ENCODE measurements at places on chromosomes 1 and 21.

DNA sequence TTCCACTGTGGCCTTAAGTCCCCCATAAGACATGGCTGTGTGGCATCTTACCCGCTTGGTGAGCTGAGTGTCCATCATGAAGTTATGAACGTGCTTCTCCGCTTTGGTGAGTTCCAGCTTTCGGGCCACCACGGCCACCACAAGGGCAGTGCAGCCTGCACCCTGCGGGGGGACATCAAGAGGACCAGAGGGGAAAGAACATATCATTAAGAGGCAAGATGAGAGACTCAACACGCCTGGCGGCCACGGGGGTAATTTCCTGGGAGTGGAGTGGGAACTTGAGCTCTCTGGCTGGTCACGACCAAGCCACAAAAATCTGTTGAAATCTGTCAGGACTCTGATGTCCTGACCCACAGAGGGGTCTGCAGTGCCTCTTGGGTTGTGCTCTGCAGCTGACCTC is 117.9 kb upstream of the ADAR start:
- DNase-seq = no peak

GRCh38 chr1:175171036-175171913 is 21.3 kb downstream of the KIAA0040 start:
- DNase-seq = no peak

- DNase-seq = no peak
Observed at GRCh38 chr1:108121358-108122143, 78.6 kb downstream of the SLC25A24 start.

DNA sequence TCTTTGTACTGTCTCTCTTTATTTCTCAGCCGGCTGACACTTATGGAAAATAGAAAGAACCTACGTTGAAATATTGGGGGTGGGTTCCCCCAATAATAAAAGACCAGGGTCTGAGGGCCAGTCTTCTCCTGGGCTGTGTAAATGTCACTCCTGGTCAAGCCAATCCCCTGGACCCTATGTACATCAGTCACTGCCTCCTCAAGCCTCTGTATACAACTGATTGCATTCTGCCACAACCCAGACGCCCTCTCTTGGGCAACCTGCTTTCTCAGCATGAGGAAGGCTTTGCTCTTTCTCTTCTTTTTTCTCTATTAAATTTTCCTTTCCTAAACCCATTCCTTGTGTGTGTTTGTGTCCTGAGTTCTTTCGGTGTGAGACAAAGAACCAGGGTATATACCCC is 84.1 kb upstream of the SERBP1 start:
- DNase-seq = no peak

DNA sequence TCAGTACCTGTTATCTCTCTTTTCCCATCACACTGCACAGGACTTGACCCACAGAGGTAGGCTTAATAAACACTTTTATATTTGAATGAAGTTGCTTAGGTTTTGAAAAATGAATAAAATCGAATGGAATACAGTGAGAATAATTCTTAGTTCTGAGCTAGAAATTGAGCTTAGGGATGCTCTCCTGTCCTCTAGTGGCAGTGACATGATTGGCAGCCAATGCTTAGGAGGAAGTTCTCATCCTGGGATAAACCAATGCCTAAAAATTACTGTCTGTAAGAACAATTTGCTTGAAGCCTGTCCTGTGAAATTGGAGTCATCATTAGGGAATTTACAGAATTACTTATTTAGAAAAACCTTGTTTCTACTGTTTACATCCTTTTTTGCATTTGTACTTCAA is 21.3 kb upstream of the CYP4X1 start:
- no peak for DNase-seq

- no peak for DNase-seq
Observed at GRCh38 chr1:181043025-181043888, 9.5 kb downstream of the MR1 start.

- DNase-seq = no peak
Observed at GRCh38 chr1:222523852-222524251, 24.1 kb downstream of the HHIPL2 start.

- DNase-seq = no peak
Observed at GRCh38 chr1:55931081-55931940, 648.1 kb downstream of the PLPP3 start.

GRCh38 chr1:55127827-55128343 is 87.3 kb downstream of the USP24 start:
- DNase-seq = no peak

DNA sequence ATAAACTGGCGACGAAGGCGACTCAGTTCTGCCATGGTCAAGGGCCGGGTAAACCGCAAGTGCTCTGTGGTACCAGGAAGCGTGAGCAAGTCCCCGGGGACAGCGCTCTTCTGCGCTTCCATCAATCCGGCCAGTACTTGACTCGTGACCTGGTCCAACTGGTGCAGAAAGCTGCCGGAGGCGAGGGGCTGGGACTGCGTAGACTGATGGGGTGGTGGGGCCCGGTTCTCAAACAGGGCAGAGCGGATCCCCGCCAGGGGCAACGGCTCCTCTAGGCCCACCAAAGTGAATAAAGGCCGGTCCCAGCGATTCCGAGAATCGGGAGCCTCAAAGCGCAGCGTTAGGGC is 852 bp downstream of the KTI12 start:
- no peak for DNase-seq

GRCh38 chr1:206732508-206732907 is 38.1 kb upstream of the IL19 start:
- no peak for DNase-seq

GRCh38 chr1:24959623-24959975 is 29.5 kb upstream of the RUNX3 start:
- no peak for DNase-seq

GRCh38 chr21:25171438-25171837 is 435.8 kb downstream of the MRPL39 start:
- no peak for DNase-seq

DNA sequence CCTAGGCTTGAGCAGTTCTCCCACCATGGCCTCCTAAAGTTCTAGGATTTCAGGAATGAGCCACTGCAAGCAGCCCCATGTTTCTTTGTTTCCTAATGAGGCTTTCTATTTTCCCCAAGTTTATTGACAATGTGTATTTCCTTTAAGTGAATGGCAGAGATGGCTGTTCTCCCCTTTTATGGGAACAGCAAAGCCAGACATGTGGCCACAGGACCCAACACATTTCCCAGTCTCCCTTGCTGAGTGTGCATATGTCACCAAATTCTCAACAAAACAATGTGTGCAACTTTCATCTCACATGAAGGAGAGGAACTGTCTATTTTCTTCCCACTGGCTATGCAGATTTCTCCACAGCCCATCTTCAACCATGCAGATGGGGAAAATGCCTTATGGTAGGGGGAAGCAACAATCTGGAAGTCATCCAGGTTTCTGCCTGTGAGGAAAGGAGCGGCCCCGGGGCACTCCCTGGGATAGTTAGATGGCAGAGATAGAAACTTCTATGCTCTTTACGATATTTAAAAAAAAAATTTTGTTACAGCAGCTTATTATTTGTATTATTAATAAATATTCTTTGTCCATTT is 28.6 kb upstream of the MAP10 start:
- DNase-seq = no peak

- DNase-seq = no peak
Observed at GRCh38 chr1:240820816-240821215, 208.9 kb upstream of the GREM2 start.

GRCh38 chr1:202225131-202225530 is 31.5 kb downstream of the LGR6 start:
- DNase-seq = no peak

DNA sequence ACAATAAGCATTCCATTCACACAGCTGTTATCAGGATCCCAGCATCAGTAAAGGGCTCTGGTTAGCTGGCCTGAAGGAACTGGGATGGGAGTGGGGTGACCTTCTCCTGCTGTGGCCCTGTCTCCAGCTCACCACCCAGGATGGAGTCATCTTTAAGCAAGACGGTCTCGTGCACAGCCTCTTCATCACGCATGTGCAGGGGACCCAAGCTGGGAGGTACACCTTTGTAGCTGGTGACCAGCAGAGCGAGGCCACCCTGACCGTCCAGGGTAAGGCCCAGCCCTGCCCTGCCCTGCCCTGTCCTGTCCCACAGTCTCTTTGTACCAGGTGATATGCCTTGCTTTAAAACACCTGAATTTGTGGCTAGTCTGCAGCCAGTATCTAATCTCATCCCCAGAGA is 24.3 kb downstream of the IGFN1 start:
- DNase-seq = no peak

DNA sequence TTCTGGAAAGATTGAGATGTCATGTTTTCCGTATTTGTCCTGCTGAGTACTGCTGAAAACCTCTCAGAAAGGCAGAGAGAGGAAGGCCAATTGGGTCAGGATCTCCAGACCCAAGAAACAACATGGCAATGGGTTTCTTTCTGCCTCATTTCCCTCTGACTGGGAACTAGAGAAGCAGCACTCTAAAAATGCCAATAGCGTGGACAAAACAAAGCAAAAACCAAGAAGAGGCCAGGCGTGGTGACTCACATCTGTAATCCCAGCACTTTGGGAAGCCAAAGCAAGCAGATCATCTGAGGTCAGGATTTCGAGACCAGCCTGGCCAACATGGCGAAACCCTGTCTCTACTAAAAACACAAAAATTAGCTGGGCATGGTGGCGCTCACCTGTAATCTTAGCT is 18.3 kb downstream of the TNFRSF9 start:
- DNase-seq = no peak

- no peak for DNase-seq
Observed at GRCh38 chr1:44239961-44240371, 26.7 kb downstream of the DMAP1 start.

DNA sequence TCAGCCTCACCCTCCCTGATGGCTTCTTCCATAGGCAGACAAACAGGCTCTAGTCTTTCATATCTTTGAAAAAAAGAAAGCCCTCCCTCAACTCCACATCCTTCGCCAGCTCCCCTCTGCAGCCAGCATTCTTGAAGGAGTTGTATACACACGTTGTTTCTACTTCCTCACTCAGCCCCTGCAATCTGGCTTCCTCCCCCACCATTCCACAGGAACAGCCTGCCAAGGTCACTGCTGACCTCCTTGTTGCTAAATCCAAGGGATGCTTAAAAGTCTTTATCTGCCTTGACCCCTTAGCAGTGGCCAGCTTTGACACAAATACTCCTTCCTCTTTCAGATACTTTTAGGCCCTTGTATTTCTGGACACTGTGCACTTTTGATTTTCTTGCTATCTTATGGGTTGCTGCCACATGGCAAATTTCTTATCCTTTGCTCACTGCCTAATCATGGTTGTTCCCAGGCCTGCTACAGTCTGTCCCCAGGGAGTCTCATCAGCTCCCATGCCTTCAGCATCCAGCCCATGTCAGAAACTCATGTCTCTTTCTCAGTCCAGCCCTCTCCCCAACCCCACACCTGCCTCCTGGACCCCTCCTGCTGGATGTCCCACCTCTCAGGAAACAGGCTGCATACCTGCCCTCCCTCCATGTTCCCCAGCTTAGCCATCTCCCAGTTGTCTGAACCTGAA is 8.3 kb downstream of the FAM229A start:
- DNase-seq = no peak

GRCh38 chr1:72936151-72936740 is 653.9 kb upstream of the NEGR1 start:
- DNase-seq = no peak

DNA sequence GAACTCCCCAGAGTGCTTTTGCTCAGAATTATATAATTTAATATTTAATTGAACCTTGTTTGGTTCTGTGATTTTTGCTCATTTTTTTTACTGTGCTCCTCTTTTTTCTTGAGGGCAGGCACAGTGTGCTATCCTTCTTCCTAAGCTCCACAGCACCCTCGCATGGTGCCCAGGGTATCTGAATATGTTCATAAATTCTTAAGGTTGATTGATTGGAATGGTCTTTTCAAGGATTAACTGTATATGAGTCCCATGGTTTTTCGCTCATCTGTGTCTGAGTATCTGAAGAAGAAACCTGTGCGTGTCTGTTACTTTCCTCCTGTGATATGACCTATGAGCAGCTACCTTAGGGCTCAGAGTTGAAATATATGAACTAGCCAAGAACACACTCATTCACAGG is 393.7 kb downstream of the HLX start:
- DNase-seq = no peak

DNA sequence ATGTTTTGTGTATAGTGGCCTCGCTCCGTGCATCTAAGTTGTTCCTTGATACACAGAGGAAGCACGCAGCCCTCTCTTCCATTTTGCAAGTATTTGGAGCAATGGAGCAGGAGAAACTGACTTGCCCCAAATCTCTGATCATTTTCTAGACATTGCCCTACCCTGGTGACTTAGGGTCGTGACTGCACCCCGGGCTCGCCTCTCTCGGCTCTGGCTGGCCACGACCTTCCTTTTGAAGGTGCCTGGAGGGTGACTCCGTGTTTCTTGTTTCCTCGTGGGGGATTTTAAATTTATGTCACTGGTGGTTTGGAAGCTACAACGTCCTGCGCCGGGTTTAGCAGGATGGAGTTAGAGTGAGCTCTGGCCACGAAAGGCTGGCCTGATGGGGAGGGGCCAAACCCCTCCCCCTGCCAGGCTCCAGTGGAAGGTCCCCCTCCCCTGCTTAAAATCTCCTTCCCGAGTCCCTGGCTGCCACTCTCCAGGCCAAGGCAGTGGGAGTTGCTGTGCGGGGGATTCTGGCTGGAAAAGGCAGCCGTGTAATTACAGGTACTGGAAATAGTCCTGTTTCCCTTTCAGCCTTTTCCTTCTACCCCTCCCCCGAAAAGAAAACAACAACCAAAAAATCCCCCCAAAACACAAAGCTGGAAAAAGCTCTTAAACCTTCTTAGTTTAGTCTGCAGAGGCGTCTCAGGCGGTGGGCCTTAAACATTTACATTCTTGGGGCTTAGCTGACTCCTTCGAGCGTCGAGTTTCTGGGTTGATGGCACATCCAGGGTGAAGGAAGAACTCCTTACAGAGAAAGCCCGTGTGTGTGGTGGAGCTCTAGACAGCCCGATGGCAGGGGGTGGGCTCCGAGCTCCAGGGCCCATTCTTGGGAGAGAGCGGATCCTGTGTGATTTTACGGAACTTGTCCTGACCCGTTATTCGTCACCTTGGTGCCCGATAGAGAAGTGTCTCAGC is 28.1 kb downstream of the SPSB1 start:
- no peak for DNase-seq

Data from stimulated activated naive CD4-positive, alpha-beta T cell (primary cell).